ENCODE measurements at places on chromosomes 1 and 21.

DNA sequence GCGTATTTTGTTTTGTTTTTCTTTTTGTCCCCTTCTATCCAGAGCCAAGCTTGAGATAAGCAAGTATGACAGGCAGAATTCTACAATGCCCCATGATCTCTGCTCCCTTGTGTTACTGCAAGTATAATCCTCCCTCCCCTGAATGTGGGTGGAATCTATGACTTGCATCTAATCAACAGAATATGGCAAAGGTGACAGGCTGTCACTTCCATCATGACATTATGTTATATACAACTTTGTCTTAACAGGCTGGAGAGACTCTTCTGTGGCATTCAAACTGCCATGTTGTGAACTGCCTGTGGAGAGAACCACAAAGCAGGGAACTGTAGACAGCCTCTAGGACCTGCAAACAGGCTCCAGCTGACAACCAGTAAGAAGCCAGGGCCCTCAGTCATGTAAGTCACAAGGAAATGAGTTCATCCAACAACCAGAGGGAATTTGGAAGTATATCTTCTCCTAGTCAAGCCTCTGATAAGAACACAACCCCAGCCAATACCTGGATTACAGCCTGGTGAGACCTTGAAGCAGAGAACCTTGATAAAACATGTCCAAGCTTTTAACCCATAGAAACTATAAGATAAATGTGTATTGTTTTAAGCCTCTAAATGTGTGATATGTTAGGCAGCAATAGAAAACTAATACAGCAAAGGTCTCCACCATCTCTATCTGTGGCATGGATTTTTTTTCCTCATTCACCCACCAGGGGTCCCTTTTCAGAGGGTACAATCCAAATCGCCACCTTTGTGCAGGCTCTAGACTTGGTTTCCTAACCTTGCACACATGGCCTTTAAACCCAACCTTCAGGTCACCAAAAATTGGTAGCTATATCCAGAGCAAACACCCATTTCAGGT is 5.7 kb upstream of the C1orf162 start:
- no peak for DNase-seq

DNA sequence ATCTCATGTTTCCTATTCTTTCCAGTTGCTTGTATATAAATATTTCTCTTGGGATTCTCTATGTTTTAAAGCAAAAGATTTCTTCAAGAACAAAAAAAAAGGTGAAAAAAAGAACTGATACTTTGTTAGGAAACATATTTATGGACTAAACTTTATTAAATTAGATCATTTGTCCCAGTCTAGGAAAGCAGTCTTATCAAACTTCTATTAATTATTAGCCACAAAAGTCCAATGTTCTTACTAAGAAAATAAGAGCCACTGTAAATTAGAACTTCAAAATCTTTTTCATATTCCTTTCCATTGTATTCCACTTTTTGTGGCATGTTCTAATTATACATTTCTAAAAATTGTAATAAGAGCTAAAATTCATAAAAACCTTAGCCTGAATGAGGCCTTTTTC is 175.2 kb downstream of the TYW3 start:
- DNase-seq, result no peak

GRCh38 chr1:143699731-143700130 is 272.1 kb downstream of the FAM72C start:
- no peak for DNase-seq

DNA sequence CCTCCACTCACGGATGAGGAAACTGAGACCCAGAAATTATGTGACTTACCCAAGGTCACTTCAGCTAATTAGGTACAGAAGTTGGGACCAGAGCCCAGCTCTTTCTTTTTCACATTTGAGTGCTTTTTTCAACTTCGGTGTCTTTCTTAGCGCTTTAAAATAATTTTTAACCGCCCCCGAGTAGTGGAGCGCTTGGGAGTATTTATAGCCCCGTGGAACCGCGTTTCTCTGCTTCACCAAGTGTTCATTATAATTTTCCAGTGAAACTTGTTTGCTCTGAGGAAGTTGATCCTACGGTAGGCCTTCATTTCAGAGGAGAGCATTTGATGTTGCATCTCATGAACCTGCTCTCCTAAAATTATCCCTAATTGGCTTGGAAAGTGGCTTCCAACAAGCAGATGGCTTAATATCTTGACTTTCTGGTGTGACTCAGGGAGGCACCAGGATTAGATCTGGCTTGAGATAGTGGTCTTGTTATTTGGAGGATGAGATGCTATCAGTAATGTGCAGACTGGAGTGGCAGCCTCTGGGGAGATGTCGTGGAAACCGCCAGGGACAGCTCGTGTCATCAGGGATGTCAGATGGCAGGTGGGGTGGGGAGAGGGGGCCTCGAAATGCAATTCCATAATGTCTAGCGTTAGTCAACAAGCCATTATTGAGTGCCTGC is 321.3 kb downstream of the CAMTA1 start:
- no peak for DNase-seq

- DNase-seq, result no peak
Measured at GRCh38 chr1:36089393-36090121, 865 bp downstream of the ADPRS start.
